Muscle of leg (tissue), 16 donors: ENCODE measurements at places on chromosomes 2 and 18.

DNA sequence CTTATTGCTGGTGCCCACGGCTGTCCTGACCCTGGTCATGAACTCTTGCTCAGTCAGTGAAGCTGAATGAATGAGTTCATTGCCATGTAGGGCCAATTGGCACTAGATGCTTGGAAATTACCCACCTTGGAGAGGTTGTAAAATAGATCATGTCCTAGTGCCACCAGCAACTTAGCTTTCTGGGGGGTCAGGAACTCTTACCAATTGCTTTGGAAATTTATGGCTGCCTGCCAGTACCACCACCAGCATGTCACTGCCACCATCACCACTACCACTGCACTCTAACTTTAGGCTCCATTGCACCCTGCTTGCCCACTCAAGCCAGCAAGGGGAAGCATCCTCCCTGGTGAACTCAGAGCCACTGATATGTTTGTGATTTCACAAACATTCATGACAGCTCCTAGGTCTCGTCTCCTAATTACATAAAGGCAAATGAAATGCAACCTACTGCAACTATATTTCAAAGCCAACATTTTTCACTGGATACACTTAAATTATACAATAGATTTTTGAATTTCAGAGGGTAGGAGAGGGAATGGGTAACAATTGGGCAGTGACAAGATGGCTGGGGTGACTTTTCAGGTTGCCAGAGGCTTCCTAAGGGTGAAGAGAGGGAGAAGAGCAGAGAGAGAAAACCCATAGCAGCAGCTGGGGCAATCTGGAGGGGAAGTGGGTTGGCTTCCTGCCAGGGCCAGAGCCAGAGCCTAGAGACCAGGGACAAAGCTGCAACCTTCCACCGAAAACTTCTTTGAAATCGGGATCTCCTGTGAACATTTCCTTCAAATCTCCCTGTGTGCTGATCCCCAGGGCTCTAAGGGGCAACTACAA, 3.5 kb upstream of the EMILIN1 start:
- peak; percentile 67 for DNase-seq

DNA sequence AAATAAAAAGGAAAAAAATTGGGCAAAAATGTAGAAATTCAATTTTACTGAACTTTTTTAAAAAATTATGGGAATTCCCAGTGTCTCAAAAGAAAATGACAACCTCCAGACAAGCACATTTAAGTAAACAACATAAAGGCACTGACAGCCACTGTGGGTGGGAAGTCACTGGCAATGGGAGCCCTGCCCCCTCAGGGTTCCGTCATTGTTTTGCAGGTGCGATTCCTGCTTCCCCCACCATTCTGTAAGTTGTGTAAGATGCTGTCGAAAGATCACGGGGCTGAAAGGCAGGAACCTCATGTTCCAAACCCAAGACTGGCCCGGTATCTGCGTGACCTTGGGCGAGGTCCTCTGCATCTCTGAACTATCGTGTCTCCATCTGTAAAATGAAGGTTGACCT, 15.8 kb upstream of the ASPRV1 start:
- no peak for DNase-seq

DNA sequence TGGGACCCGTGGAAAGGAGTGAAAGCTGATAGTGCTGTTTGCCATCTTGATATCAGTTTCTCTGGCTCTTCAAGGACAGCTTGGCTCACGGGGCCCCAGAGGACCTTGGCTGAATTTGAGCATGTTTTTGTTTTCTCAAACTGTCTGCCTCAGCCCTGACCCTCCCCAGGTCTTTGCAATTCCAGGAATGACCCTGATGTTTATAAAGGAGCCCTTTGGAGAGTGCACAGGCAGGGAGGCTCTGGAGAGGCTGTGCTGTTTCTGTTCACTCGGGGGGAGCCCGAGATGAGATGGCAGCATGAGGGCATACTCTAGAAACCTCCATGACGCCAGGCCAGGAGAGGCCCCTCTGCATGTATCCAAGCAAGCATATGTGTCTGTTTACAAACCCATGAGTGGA, 16.4 kb downstream of the IGFBP2 start:
- no peak for DNase-seq

DNA sequence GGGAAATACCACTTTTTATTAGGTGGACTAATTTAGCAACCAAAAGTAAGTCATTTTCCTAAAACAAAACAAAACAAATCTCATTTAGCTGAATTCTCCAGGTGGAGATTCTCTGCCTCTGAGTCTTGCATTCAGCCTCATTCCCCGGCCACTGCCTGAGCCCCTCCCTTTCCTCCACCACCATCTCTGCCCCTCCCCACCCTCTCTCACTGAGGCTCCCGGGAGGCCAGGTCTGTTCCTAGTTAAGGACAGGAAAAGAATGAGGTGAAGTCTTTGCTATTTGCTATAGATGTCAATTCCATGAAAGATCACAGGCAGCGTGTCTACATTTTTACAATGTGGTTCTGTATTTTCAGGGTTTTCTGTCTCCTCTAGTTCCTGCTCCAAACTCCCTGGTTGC, 83.0 kb upstream of the SOX11 start:
- no peak for DNase-seq

DNA sequence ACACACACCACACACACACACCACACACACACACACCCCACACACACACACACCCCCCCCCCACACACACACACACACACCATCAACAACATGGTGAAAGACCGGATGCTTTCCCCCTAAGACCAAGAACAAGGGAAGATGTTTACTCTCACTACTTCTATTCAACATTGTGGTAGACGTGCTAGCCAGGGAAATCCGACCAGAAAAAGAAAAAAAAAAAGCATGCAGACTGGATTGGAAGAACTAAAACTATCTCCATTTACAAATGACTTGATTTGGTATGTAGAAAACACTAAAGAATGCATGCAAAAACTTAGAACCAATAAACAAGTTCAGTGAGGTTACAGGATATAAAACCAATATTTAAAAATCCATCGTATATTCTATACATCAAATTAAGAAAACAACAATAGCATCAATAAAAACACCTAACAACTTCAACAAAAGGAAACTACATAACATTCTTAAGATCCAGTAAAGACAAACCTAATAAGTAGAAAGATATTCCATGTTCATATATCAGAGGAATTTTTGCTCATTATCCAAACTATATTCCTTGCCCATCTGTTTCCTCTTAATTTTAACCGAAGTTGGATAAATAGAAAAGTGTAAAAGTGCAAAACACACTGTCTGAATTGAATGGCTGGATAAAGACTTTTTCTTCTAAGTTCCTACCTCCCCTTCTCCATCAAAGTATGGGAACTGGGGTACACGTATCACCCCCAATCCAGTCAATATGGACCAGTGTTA, 51.5 kb upstream of the RNU4ATAC start:
- peak; percentile 55 for DNase-seq

GRCh38 chr2:235325151-235325550, 168.7 kb upstream of the AGAP1 start:
- DNase-seq = no peak

GRCh38 chr2:238466243-238466756, 39.6 kb downstream of the ASB1 start:
- peak; percentile 57 for DNase-seq

DNA sequence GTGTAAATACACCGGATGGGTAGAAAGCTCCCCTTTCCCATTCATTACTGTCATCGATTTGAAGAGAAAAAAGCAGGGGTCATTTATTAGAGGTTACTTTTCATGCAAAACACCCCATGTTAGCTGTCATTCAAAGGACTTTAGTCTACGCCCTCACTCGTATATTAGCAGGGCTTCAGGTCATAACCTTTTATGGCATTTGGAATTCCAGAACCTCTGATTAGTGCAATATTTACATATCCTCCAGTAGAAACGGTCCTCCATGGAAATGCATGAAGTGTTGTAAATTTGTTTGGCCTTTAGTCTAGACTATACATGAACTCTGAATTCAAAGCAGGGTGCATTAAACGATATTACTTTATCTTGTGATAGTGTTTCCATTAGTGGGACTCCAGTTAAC, 180.5 kb downstream of the ZNF516 start:
- DNase-seq = no peak
